ENCODE measurements at places on chromosomes 3 and 15.

DNA sequence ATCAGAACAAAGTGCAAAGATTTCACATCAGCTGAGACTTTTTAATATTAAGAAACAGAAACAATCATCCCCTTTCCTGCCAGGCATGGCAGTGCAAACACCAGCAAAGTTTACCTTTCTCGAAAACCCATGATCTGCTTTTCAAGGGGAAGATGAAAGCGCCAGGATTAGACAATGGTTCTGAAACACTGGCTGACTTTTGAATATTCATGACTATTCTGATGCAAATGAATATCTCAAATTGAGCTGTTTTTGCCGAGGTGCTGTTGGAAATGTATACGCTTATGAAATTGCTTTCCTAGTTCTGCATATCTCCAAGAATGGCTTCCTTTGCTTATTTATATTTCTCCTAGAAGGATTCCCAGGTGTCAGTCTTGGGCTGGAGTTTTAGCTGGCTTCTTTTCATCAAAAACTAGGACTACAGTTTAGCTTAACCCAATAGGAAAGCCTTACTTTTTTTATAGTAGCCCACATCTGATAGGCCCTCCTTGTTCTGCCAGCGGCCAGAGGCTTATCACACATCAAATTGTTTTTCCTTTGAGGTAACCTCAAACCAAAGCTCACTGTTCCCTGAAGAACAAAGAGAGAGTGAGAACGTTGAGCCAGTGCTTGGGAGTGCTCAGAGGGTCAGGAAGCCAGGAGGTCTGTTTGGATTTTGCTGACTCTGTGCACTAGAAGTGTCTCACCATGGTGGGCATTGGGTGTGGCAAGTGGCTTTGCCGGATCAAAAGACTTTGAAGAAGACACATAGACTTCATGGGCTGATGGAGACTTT is 74.0 kb upstream of the PLCL2 start:
- no peak for DNase-seq

DNA sequence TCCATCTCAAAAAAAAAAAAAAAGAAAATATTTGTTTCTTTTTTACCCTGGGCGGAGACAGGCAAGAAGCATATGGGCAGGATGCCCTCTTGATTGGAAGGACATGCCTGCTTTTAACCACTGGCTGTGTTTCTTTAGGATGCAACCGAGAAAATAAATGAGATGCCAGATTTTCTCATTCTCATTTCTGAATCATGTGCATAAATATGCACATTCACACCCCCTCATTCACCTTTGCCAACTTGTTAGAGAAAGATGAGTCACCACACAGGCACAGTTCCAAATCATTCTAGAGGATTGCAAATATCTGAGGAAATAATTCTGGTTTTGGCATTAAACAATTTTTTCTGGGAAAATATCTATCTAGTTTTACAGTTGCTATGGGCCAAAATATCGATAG is 3.3 kb downstream of the LIPH start:
- no peak for DNase-seq

DNA sequence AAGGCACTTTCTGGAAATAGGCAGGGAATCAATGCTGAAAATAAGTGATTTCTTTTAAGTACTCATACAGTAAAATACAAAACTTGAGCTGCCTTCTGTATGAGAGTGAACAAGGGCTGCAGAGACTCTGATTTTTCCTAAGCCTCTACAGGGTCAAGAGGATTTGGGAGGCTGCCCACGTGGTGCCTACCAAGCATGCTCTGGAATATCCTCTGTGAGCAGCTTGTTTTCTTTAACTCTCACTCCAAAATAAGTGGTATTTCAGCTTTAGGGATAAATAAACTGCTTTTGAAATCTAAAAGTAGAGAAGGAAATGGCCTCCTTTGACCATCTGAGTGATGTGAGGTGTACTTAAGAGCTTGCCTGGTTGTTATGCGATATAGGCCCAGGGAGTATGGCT is 8.1 kb upstream of the SELENOK start:
- no peak for DNase-seq

DNA sequence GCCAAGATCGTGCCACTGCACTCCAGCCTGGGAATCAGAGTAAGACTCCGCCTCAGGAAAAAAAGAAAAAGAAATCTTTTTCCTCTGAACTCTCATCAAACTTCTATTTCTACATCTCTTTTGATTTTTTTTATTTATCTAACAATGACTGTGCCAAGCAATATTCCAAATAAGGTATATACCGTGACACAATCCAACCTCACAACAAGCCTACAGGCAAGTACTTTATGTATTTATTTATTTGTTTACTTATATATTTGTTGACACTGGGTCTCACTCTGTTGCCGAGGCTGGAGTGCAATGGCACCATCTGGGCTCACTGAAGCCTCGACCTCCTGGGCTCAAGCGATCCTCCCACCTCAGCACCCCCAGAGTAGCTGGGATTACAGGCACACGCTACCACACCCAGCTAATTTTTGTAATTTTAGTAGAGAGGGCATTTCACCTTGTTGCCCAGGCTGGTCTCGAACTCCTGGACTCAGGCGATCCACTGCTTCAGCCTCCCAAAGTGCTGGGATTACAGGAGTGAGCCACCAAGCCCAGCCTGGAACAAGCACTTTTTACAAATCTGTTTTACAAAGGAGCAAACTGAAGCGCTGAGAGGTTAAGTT is 94.9 kb upstream of the CHD2 start:
- DNase-seq = no peak
